ENCODE measurements at places on chromosomes 4 and X.

DNA sequence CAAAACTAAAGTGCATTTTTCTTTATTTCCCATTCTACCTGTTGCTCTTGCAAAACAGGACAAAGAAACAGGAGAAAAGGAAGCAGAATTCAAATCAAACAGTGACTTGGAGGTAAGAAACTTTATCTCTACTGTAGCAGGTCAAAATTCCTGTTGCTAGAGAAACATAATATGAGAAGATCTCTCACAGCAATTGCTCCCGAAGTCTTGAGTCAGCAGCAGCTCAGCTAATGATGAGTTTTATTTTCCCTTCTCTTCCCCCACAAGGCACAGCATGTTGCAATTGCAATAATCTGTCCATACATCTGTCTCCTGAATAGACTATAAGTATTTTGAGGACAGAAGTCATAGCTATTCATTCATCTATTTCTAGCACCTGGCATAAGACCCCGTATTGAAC is 112.7 kb downstream of the CLNK start:
- DNase-seq: no peak

DNA sequence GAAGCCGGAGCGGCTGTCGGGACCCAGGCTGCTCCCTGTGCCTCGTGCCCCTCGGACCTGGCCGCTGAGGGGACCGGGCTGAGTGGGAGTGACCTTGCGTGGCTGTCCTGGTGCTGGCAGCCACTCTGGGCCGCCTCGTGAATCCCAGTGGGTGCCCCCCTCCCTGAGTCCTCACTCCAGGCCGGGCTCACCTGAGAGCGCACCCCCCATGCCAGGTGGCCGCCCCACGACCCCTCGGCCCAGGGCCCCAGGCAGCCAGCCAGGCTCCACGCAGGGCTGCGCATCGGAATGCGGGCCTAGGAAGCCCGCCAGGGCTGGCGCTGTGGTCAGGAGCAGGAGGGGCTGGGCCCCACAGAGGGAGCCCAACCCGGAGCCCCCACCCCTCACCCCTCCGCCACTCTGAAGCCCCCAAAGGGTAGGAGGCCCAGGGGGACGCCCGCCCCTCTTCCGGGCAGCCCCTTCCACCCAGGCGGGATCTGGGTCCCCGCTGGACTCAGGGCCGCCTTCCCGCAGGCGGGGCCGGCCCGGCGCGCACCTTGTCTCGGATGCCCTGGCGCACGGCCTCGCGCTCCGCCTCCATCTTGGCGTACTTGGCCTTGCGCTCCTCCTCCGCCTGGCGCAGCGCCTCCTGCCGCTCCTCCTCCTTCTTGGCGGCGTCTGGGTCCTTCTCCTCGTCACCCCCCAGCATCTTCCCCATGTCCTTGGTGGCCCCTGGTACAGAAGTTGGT is 33.9 kb downstream of the CPLX1 start:
- DNase-seq: no peak

DNA sequence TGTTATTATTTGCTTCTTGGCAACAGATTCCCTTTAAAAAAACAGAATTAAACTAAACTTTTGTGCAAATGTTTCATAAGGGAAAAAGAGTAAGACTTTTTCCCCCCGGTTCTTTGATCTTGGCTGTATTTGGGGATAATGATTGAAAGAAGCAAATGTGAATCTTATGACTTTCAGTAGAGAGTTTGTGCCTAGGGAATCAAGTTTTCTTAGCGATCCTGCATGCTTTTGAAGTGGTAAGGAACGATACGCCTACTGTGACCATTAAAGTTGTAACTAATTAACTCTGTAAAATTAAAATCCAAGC is 9.0 kb downstream of the ATP10D start:
- no peak for DNase-seq

DNA sequence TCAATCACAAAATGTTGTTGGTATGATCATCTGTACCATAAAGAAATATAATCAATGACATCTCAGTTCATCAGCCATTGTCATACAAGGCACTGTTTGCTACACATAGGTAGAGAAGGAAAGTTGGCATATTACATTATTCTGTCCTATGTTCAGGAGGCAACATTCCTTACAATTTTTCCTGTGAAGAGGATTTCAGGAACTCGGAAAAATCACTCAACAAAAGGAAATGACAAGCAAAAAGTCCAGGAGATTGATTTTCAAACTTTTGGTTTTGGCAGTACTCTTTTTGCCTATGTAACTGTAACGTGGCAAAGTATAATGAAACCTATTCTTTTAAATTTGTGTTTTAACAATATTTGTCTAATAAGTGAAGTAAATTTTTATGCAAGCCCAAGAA is 131.3 kb downstream of the MAB21L2 start:
- DNase-seq: no peak

- DNase-seq: no peak
Measured at GRCh38 chrX:66013194-66013816, 26.6 kb downstream of the VSIG4 start.

DNA sequence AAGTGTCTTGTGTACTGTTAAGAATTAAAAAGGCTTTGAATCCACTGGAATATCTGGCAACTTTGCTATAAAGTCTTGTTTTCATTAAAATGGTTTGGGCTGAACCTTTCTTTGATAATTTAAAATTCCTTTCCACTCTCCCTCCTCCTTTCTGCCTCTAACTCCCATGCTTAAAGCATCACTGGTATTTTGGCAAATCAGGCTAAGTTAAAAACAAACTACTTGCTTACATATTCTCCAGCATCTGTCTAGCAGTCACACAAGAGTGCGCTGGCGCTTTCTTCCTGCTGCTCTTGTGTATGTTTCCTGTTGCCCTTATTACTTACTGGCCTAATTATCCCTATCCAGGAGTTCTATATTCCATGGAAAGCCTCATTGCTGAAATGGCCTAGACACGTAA is 136.6 kb downstream of the VEGFC start:
- DNase-seq: no peak

DNA sequence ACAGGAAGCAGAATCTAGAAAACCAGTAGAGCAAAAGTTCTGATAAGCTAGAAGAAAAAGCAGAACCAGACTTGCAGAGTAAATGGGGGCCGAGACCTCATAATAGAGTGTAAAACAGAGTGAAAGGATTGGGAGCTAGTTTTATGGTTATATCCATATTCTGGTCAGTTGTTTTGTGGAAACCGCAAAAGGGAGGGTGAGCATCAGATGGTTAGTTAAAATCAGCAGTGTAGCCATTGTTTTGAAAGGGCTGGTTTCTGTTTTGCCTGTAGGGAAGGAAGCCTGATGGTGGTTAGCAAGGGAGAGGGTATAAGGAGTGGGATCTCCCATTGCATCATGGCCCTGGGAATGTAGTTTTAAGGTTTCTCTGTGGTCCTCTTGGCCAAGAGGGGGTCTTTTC is 17.2 kb upstream of the CCNI start:
- DNase-seq: no peak

GRCh38 chr4:101218346-101218745 is 129.0 kb downstream of the PPP3CA start:
- no peak for DNase-seq

DNA sequence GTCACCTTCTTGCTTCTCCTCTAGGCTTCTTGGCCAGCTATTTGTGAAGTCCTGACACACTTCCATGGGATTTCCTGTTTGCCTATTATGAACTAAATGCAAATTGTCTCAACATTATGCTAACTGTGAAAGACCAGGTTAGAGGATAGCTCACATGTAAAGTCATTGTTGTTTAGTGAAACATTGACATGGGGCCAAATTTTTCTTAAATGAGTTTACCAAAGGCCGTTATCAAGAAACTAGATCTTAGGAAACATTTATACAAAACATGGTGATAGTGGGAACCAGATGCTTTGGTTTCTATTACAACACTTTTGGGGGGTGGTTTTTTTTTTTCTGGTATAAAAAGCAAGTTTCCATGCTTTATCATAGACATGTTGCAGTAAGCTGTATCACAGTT is 466.8 kb upstream of the FAM241A start:
- no peak for DNase-seq

DNA sequence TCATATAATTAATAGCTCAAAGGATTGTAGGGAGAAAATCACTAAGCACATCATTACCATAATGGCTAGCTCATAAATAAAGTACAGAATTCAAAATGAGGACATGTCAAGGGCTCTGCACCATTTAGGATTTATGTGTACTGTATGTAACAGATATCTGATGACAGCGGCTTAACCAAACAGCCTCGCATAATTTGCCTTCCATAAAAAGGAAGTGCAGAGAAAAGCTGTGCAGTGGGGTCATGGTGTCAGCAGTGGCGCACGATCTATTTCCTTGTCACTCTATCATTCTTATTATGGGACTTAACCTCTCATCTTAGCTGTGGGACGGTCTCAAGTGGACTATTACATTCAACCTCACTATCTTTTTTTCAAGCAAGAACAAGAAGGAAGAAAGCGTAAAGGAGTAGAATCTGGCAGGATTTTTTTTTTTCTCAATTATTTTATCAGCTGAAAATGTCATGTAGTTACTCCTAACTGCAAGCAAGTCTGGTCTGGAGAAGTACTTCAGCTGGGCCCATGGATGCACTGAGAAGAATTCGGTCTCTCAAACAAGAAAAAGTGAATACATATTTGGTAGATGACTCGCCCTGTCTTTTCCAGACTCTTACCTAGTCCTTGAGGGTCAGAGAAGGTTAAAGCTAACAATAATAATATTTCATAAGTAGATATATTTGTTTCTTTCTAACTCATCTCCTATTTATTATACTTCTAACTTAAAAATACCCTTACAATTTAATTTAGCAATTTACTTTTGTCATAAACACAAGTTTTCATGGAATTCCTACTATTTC is 94.6 kb downstream of the COX18 start:
- DNase-seq: peak; percentile 4

DNA sequence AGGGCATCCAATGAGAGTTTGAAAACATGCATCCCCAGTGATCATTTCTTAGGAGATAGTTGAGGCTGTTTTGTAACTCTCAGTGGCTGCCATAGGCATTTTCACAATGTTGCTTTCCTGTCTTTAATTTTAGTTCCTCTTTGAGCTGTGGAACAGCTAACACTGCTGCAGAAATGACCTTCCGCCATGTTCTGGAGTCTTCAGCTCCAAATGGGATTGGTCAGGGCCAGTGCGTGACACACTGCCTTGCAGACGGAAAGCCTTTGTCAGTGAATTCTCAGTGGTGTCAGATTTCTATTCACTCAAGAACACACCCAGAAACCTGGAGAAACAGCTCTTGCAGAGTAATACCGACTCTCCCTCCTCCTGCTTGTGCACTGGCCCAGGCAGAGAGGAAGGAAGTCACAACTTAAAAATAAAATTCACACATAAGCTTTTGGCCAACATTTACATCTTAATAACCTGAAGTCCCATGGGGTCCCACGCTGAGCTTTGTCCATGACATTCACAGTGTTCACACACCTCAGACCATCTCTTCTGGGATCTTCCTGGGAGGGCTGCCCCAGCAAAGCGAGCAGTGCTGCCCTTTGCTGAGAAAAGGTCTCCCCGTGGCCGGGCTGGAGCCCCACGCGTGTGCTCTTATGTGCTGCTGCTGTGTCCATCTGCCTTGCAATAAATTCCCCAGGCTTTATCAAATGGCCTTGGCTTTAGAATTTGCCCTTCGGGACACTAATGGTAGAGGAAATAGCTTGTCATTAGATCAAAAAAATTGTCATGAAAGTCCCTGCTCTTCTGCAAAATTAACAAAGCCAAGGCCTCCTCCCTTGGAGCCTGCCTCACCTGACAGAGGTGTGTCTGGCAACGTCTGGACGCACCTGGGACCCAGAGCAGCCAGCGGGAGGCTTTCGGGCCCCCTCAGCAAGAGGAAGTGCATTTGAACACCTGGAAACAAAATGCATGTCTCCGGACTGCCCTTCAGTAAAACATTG is 126.8 kb downstream of the IRF2 start:
- DNase-seq: peak; percentile 13

- no peak for DNase-seq
Measured at GRCh38 chr4:39710098-39710896, 12.4 kb downstream of the UBE2K start.

DNA sequence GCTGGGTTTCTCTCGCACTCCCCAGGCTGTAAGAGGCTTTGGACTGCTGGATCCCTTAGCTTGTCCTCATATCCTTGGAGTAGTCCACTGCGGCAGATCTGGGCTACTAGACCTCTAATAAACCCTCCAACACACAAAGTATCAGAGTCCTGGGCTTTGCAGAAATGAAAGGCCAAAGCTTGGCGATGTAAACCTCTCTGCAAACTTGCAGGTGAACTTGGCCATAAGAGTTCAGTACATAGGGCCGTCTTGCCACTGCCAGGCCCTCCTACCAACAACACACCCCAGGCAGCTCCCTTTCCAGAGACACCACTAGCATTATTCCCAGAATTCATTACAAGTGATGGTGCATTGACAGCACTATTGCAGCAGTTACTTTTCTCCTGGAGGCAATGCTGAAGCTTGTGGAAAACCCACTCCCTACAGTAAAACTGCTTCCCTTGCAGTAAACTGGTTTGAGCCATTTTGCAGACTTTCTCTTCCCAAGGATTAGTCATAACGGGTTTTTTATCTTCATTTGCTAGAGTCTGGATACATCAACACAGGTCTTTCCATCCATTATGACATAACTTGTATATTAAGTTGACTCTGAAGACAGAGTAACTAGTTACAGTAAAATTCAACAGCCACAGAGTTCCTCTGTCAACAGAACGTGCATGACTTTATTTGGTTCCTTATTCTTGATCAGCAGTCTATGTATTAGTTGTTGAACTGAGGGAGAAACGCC is 2.4 kb downstream of the ANKRD50 start:
- DNase-seq: no peak

DNA sequence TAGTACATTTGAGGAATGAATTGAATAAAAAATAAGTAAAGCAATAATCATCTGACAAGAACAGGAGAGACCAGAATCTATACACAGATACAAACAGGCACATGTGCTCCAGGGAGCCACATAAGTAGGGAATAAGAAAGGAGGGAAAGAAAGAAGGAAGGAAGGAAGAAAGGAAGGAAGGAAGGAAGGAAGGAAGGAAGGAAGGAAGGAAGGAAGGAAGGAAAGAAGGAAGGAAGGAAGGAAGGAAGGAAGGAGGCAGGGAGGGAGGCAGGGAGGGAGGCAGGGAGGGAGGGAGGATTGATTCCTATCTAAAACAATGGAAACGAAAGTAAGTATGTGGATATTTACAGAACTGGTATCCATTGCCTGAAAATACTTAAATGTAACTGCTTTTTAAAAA is 475.8 kb downstream of the NLGN4X start:
- no peak for DNase-seq

GRCh38 chr4:181908168-181908567 is 335.0 kb upstream of the TENM3 start:
- DNase-seq: no peak

DNA sequence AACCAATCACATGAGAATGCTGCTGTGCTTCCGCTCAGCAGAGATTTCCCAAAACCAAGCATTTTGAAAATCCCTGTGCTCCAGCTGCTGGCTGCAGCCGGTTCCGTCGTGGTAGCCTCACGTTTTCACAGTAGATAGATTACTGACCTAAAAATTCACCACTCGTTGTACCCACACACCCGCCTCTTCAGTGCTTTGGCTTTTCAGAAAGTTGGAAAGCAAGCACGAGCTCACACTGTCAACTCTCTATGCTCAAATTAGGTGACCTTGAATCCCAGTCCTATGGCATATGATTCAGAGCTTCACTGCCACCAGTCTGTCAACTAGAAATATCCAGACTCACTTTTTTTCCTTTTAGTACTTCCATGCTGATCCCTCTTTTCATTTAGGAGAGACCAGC is 168.9 kb downstream of the DCTD start:
- no peak for DNase-seq
